GM23338 (cell line): ENCODE measurements at places on chromosomes 12 and 14.

DNA sequence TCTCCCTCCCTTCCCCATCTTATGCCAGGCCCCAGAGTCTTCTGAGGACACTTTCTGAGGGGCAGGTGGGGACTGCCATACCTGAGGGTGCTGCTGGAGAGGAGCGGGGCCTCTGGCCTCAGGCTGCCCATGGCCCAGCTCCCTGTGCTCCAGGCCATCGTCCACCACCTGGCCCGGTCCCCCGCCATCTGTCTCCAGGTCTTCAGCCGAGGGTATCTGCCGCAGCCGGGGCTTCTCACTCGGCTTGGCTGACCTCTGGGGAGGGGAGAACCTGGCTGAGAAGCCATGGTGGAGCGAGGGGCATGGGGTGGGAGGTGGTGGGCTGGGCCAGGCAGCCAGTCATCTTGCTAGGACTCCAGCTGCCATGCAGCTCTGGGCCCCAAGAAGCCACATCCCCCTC is 21.6 kb downstream of the SLC48A1 start:
- H3K27me3 ChIP-seq: no peaks in the 10 kb centered on the region
- no peaks in the 10 kb centered on the region for H3K4me1 ChIP-seq
- no peak overlapping the region for H3K27ac ChIP-seq
- no peak for DNase-seq
- H3K36me3 ChIP-seq: peaks cover 10% of the 10 kb centered on the region

DNA sequence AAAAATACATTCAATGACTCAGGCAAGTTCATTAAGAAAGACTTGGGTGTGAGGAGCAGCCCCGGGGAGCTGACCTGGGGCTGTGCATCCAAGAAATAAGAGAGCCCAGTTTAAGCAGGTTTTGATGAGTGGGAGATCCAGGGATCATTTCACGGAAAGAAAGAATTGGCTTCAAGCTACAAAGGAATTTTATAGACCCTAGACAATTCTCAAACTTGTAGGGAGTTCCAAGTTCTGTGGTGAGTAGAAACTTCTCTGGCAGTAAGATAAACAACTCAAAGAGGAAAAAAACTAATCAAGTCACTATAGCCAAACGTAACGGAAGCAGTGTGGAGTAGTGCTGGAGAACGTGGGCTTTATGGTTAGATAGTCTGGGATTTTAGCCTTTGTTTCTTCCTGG is 175.7 kb upstream of the DDHD1 start:
- H3K27ac ChIP-seq: 0 out of 2 replicates have a peak overlapping the region, but pooled peaks have one; percentile 3
- H3K4me1 ChIP-seq: peaks cover 14% of the 10 kb centered on the region
- no peak overlapping the region for H3K4me3 ChIP-seq

GRCh38 chr14:51535443-51536044 is 116.2 kb upstream of the FRMD6 start:
- DNase-seq: no peak
- no peaks in the 10 kb centered on the region for H3K4me1 ChIP-seq
- no peaks in the 10 kb centered on the region for H3K36me3 ChIP-seq

DNA sequence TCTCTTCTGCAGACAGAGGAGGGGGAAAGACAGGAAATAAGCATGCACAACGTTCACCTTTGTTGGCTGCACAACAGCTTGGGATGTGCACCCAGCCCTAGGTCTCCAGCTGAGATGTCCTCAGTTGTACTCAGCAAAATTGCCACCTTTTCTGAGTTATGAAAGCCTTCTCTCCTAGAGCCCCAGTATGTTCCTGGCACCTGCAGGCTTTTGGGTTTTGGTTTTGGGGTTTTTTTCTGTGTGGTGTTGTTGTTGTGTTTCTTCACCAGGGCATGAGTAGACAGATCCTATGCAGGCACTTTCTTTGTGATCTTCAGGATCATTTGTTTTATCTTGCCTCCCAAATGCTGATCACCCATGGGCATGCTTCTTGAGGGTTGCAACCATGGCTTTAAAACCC is 463.4 kb downstream of the DPF3 start:
- DNase-seq: no peak
- H3K36me3 ChIP-seq: no peaks in the 10 kb centered on the region
- no peak overlapping the region for H3K27ac ChIP-seq
- no peaks in the 10 kb centered on the region for H3K27me3 ChIP-seq
- H3K4me1 ChIP-seq: peaks cover 4% of the 10 kb centered on the region; the same call in 1 of the 2 replicates

DNA sequence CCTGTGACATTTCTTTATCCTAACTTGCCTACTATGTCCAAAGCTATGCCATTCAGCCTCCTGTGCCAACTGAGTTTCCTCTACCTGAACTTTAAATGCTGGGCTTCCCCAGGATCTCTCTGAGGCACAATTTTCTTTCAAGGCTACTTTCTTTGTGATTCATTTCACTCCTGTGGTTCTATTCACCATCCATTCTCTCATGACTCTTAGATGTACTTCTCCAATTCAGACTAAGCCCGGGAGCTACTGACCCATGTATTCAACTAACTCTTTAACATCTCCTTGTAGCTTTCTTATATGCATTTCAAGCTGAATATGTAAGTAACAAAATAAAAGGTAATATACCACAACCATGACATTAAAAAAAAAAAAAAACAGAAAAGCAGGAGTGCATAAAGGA is 738.9 kb upstream of the USP15 start:
- no peaks in the 10 kb centered on the region for H3K27me3 ChIP-seq
- no peak overlapping the region for H3K27ac ChIP-seq
- no peak overlapping the region for H3K4me3 ChIP-seq

DNA sequence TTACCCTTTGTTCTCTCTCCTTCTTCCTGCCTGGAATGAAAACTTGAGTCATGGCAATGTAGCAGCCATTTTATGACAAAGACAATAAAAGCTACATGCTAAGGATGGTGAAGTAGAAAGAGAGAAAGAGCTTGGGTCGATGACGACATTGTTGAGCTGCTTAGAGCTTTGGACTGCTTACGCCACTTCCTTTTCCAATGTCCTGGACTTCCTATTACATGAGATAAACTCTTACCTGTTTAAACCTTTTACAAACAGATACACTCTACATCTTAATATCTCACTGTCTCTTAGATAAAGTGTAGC is 70.1 kb downstream of the PEBP1 start:
- H3K27me3 ChIP-seq: no peaks in the 10 kb centered on the region
- H3K4me1 ChIP-seq: no peaks in the 10 kb centered on the region
- H3K27ac ChIP-seq: no peak overlapping the region; the same call in 1 of the 2 replicates

GRCh38 chr14:85663667-85664066 is 133.7 kb downstream of the FLRT2 start:
- no peaks in the 10 kb centered on the region for H3K36me3 ChIP-seq
- no peak overlapping the region for H3K4me3 ChIP-seq
- H3K27ac ChIP-seq: no peak overlapping the region
- no peak for DNase-seq
- no peaks in the 10 kb centered on the region for H3K4me1 ChIP-seq

DNA sequence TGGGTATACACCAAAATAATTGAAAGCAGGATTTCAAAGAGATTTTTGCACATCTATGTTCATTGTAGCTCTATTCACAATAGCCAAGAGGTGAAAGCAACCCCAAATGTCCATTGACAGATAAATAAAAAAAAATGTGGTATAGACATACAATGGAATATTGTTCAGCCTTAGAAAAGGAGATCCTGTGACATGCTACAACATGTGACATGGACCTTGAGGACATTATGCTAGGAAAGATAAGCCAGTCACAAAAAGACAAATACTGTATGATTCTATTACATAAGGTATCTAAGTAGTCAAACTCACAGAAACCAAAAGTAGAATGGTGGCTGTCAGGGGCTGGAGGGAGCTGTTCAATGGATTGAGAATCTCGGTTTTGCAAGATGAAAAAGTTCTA is 12.1 kb downstream of the GPRC5D start:
- no peak overlapping the region for H3K27ac ChIP-seq
- no peaks in the 10 kb centered on the region for H3K27me3 ChIP-seq
- H3K36me3 ChIP-seq: no peaks in the 10 kb centered on the region
